Adrenal gland (tissue), 19 donors: ENCODE measurements at places on chromosomes 6 and 20. TPM values are rescaled to one million over a fixed set of nuclear protein-coding genes. Genes with fewer than 3 reads are reported as not detected.

WFDC2 gene
- 0.37 TPM for polyA plus RNA-seq

PRDM13 gene
- polyA plus RNA-seq = not detected

- DNase-seq = no peak
Measured at GRCh38 chr6:10847684-10848083, 9.3 kb upstream of the MAK start.

DNA sequence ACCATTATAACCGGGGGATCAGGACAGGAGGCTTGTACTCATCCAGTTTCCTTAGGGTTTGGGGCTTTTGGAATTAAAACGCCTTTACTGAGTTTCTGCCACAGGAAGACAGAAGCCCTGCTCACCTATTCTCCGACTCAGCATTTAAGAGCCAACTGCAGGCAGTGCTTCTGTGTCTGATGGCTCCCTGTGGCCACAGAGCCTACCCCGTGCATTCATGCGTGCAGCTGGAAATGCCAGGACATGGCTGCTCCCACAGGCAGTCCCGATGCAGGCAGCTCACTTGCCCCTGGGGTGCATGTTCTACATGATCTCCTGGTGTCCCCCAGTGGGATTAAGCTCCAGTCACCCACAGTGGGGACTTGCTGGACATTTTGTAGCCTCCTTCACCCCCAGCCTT lies 22.2 kb downstream of the ZNF831 start:
- no peak for DNase-seq

GRCh38 chr6:140002396-140003022 lies 628.1 kb upstream of the CITED2 start:
- no peak for DNase-seq

- DNase-seq = no peak
Measured at GRCh38 chr6:150492941-150493340, 106.7 kb upstream of the PLEKHG1 start.

- no peak for DNase-seq
Measured at GRCh38 chr6:89989742-89990141, 95.5 kb downstream of the GJA10 start.

FOXQ1 gene
- 0.24 TPM for polyA plus RNA-seq

DNA sequence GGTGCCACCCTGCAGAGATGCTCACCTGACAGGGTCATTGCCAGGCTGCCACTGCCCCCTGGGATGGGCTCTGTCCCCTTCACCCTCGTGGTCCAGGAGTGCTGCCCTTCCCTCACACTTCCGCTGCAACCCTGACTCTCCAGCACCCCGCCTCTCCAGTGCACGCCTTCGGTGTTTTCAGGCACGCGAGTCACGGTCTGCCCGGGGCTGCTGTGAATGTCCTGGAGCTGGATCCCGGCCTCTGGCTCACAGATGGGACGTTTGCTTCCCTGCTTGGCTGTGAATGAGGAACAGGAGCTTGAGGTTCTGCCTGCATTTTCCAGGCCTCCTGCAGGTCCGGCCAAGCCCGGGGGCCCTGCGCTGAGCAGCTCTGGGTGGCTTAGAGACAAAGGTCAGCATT lies 343.4 kb downstream of the SMOC2 start:
- DNase-seq = no peak

DNA sequence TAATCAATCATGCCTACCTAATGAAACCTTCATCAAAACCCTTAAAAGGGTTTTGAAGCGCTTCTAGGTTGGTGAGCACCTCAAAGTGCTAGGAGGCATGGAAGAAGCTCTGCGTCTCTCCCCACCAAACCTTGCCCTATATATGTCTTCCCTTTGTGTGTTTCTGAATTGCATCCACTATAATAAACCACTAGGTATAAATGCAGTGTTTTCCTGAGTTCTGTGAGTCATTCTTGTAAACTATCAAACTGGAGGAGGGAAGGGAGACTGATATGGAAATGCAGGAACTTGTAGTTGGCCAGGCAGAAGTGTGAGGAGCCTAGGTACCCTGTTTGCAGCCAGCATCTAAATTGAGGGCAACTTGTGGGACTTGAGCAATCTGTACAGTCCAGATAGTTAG lies 698.8 kb downstream of the DOK5 start:
- no peak for DNase-seq

- peak; percentile 60 for DNase-seq
Measured at GRCh38 chr6:15351631-15352030, 105.8 kb downstream of the JARID2 start.

DNA sequence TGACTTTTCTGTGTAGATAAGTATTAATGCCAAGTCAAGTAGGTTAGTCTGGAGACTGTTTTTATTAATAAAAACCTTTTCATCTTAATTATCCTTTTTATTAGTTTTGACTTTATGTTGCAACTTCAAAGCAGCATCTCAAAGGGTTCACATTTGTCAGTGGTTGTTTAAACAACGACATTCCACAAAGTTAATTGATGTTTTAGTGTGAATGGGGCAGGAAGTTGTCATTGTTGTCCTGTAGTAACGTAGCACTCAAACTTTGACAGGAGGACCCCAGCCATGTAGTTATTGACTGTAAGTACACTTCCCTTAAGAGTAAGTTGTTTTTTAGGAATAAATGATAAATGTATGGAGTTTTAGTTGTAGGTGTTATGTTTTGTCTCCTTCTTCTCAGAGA lies 11.3 kb downstream of the SLC16A10 start:
- no peak for DNase-seq

GRCh38 chr6:8017705-8018104 lies 46.5 kb downstream of the BLOC1S5 start:
- no peak for DNase-seq

DNA sequence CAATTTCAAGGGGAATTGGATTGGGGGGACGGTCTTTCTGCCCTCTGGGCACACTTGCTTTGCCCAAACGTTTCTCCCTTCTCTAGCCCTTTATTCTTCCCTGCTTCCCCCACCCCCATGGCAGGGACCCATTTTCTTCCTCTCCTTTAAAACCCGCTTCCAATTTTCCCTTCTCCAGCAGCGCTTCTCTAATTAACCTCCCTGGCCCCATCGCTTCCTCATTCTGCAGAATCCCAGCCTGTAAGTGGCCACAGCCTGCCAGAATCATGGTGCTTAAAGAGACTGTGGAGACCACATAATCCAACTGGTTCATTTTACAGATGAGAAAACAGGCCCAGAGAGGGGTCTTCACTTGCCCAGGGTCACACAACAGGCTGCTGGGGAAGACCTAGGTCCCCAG lies 61.4 kb downstream of the CPNE5 start:
- no peak for DNase-seq

GPR31 gene
- polyA plus RNA-seq = not detected

DNA sequence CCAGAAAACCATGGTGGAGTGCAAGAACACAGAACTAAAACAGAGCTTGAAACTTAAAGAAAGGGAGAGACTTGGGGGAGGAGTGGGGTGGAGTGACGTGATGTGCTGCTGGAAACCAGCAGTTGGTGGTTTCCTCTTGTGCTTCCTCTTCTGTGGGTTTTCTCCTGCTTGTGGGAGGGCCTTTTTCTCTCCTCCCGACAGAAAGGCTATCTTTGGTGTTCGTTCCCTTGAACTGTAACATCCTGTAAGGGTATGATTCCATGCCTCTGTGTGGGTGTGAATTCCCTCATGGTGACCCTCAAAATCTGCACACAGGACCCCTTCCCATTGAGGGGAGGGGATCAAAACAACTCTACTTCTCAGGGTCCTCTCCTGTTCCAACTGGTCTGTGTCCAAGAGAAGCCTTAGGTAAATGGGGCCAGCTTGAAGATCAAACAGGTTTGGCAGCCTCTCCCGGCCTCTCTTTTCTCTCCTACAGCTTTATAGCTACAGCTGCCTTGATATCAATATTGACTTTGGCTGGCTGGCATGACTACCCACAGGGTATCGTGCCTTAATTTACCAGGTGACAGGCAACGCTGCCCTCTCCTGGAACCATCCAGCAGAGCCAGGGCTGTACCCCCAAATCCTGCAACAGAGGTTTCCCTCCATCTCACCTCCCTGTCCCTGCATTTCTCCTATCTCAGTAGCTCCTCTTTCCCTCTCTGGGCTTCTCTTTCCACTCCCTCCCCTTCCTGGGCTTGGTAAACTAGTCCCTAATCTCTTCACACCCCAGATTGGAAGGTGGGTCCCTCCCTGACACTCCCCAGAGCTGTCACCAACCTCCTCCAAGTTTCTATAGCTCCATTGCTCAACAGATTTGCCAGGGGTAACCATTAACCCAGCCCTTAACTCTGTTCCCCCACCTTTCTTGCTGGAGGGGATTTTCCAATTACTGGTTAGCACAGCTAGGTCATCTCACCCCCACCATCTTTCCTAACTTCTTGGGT lies 1.5 kb upstream of the MSH5 start:
- peak; percentile 55 for DNase-seq

MOG gene
- polyA plus RNA-seq = not detected

GRCh38 chr6:34082864-34083626 lies 62.8 kb downstream of the GRM4 start:
- no peak for DNase-seq

MRPL14 gene
- polyA plus RNA-seq = 22.0 TPM

- DNase-seq = no peak
Measured at GRCh38 chr6:82957868-82958245, 107.8 kb downstream of the UBE3D start.

CLVS2 gene
- polyA plus RNA-seq = 0.07 TPM

CBLN4 gene
- polyA plus RNA-seq = 5.9 TPM

GABRR1 gene
- polyA plus RNA-seq = not detected

DNA sequence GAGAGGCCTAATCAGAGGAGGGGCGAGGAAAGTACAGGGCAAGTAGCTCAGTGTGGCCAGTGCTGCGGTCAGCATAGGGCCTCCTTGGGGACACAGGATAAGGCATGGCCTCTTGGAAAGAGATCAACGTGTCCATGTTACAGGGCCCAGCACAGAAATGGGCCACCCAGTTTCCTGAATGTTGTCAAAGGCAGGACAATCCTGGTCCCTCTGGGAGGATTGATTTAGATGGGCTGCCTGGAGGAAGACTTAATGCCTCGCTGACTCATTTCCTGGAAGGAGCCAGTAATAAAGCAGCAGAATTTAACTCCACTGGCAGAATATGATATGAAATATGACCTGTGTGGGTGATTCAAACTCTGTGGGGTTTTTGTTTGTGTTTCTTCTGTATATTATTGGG lies 16.6 kb downstream of the DDO start:
- no peak for DNase-seq

LHFPL5 gene
- not detected for polyA plus RNA-seq

GRCh38 chr6:149727793-149728498 lies 10.0 kb upstream of the LATS1 start:
- no peak for DNase-seq

DNA sequence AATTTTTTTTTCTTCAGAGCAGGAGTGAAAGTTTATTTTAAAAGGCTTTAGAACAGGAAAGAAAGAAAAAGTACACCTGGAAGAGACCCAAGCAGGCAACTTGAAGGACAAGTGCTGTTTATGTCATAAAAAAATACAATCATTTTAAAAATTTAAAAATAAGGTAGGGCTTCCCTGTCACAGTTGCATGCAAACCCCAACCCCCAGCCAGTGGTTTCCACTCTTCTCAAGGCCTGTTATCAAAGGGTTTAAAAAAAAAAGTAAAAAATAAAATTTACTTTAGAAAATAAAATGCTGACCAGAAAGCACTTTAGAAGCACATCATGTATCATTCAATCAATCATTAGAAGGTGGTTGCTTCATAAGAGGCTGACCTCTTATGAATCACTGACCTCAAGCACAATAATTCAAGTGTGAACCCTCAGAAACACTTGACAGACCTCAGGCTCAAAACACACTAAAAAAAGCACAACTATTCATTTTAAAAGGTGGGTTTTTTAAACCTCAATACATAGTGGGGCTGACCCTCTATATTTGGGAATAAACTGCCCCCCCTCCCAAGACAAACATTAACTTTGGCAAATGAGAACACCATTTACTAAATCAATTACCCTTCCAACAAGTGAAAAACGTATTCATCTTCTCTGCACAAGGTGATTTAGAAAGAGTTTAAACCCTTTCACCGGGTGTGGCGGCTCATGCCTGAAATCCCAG lies 15.6 kb downstream of the ILRUN start:
- peak; percentile 58 for DNase-seq

FGD2 gene
- polyA plus RNA-seq = 6.9 TPM

GRCh38 chr6:55266896-55267295 lies 60.4 kb upstream of the GFRAL start:
- no peak for DNase-seq

- DNase-seq = peak; percentile 18
Measured at GRCh38 chr6:165308926-165309731, at the start of gene C6orf118. Gene C6orf118 (minus strand): TSS chr6:165309605. CDS start chr6:165309586, 19 bp downstream.

CST2 gene
- polyA plus RNA-seq = 4.8 TPM

DNA sequence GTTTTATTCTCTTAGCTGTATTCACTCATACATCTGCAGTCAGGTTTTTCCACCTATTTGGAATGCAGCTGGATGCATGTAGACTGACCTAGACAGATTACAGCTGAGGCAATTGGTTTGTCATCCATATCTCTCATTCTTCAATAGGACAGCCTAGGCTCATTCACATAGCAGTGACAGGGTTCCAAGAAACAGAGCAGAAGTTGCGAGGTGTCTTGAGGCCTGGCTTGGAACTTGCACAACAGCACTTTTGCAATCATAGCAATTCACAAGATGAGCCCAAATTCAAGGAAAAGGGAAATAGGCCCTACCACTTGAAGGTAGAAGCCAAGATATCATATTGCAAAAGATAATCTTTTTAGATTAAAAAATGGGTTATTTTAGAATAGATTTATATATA lies 508.9 kb upstream of the JAG1 start:
- no peak for DNase-seq

- no peak for DNase-seq
Measured at GRCh38 chr6:43159599-43159998, 11.5 kb upstream of the SRF start.

- DNase-seq = no peak
Measured at GRCh38 chr20:815226-815625, 18.3 kb upstream of the FAM110A start.

IL17A gene
- polyA plus RNA-seq = not detected

GRCh38 chr6:158560836-158561320 lies 987 bp downstream of the TMEM181 start:
- peak; percentile 24 for DNase-seq

VIP gene
- polyA plus RNA-seq = 4.1 TPM

DNA sequence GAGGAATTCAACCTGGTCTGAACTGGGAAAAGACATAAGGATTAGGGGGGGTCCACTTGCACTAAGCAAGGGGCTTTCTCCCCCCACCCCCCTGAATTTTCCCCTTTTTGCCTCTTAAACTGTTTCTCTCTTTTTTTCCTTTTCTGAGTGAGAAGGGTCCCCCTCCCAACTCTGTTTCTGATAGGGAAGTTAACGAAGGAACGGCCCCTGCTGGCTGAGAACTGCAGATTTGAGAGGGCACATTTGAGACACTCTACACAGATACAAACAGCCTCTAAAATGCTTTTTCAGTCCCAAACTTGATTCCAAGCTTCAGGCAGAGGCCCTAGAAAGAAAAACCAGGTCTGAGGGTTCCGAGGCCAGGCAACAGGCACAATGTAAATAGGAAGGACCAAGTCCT lies 91.7 kb downstream of the JARID2 start:
- DNase-seq = no peak

- no peak for DNase-seq
Measured at GRCh38 chr6:27757307-27757706, 154.9 kb downstream of the OR2B2 start.

- no peak for DNase-seq
Measured at GRCh38 chr6:35496036-35496840, 641 bp downstream of the TEAD3 start.
